Breast epithelium (tissue), 4 donors: ENCODE measurements at places on chromosomes 5 and 9. TPM values are rescaled to one million over a fixed set of nuclear protein-coding genes. Genes with fewer than 3 reads are reported as not detected.

DNA sequence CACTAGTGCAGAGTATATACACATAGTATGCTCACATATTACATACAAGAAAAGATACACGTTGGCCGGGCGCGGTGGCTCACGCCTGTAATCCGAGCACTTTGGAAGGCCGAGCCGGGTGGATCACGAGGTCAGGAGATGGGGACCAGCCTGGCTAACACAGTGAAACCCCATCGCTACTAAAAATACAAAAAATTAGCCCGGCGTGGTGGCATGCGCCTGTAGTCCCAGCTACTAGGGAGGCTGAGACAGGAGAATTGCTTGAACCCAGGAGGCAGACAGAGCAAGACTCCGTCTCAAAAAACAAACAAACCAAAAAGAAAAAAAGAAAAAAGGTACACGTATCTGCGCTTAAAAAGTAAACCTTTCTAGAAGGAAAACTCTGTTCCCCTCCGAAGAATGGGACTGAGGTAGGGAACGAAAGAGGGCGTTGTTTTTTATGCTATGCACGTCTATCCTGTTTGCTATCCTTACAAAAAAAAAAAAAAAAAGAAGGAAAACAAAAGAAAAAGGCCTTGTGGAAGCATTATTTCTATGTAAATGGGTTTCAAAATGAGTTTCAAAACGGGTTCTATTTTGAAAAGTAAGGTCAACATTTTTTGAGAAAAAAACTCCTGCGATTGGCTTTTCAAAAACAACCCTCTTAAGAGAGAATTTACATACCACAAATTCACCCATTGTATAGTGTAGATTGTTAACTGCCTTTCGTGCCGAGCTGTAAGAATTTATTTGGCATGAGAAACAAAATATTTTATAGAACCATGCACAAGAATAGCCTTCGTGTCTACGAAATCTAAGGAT lies 1.2 kb downstream of the AK3 start:
- no peaks in the 10 kb centered on the region for H3K36me3 ChIP-seq
- no peaks in the 10 kb centered on the region for H3K27me3 ChIP-seq
- peak overlapping the region; percentile 76 for H3K4me3 ChIP-seq

DNA sequence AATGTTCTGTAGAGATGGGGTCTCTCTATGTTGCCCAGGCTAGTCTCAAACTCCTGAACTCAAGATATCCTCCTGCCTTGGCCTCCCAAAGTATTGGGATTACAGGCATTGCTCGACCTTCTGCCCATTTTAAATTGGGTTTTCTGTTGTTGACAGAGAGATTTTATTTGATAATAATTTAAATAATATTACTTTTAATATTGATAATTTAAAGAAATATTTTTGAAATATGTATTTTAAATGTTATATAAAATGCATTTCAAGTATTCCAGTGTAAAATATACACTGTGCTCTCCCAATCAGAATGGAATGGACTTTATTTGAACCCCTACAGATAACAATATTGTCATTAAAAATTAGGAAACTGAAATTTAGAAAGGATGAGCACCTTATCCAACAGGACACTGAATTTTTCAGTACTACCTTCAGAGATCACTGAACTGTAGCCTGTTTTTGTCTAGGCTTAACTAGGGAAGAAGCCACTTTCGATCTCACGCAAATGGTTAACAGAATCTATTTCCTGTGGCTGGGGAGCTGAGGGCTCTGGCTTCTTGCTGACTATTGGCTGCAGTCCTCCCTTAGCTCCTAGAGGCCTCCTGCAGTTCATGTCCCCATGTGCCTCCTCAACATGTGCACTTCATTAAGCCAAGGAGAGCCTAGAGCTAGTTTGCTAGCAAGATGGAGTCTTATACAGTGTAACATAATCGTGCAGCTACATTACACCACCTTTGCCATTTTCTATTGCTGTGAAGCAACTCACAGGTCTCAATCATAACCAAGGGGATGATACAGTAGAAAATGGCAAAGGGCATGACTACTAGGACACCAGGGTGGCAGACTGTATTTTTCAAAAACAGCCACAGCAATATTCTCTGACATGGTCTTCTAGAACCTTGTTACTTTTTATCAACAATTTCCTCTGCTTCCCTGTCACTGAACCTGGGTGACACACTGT lies 150.0 kb downstream of the CDC42SE2 start:
- no peaks in the 10 kb centered on the region for H3K4me1 ChIP-seq
- no peak for DNase-seq
- H3K27ac ChIP-seq = no peak overlapping the region
- H3K36me3 ChIP-seq = no peaks in the 10 kb centered on the region

GRCh38 chr5:45521067-45521466 lies 175.1 kb downstream of the HCN1 start:
- H3K36me3 ChIP-seq = no peaks in the 10 kb centered on the region
- H3K27ac ChIP-seq = no peak overlapping the region
- no peak for DNase-seq
- no peak overlapping the region for H3K4me3 ChIP-seq
- no peaks in the 10 kb centered on the region for H3K4me1 ChIP-seq

GRCh38 chr5:59348189-59348588 lies 545.3 kb downstream of the PDE4D start:
- no peaks in the 10 kb centered on the region for H3K4me1 ChIP-seq
- DNase-seq = no peak
- no peak overlapping the region for H3K27ac ChIP-seq
- H3K4me3 ChIP-seq = no peak overlapping the region
- no peaks in the 10 kb centered on the region for H3K27me3 ChIP-seq
- no peaks in the 10 kb centered on the region for H3K36me3 ChIP-seq

- peaks cover 7% of the 10 kb centered on the region for H3K27me3 ChIP-seq
- DNase-seq = no peak
- no peaks in the 10 kb centered on the region for H3K36me3 ChIP-seq
Observed at GRCh38 chr5:174384509-174384947, 339.0 kb downstream of the NSG2 start.

DNA sequence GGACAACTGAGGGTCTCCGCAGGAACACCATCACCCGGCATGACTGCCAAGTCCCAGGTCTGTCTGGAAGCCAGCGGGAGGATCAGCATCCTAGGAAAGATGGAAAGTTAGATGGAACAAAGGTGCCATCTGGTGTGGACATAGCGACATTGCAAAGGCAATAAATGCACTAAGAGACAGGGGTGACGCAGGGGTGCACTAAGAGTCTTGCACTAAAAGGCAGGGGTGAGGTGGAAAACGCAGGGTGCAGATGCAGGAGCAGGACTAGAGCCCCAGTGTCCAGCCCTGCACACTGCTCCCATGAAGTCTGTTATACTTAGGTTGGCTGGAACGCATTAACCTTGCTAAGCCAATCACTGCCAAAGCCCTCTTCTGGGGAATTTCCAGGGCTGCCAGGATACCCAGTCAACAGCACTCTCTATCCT lies 15.5 kb downstream of the ATOX1 start:
- H3K27ac ChIP-seq = no peak overlapping the region
- H3K27me3 ChIP-seq = no peaks in the 10 kb centered on the region
- no peaks in the 10 kb centered on the region for H3K4me1 ChIP-seq
- H3K4me3 ChIP-seq = no peak overlapping the region
- no peaks in the 10 kb centered on the region for H3K36me3 ChIP-seq
- no peak for DNase-seq

DNA sequence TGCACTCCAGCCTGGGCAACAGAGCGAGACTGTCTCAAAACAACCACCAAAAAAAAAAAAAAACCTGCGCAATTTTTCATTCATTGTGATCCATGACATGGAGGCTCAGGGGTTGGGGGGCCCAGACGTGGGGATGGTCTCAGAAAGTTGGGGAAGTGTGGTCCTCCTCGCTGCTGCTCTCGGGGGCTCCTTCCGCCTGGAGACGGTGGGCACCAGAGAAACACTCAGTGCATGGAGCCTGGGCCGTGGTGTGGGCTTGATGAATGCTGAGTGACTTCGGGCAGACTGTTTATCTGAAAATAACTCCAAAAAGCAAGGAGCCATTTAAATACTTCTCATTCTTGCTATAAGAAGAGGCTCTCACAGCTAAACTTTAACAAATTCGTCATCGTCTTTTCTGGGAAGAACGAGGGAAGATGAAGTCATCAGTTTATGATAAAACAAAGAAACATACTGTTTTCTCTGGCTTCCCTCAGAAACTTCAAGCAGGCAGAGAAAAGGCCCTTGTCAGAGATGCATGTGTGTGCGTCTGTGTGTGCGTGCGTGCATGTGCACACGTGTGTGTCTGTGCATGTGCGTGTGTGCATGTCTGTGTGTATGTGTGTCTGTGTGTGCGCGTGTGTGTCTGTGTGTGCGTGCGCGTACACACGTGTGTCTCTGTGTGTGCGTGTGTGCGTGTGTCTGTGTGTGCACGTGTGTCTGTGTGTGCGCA lies 35.0 kb downstream of the RASGEF1C start:
- no peaks in the 10 kb centered on the region for H3K36me3 ChIP-seq
- H3K4me1 ChIP-seq = no peaks in the 10 kb centered on the region
- no peaks in the 10 kb centered on the region for H3K27me3 ChIP-seq
- DNase-seq = peak; percentile 9
- no peak overlapping the region for H3K4me3 ChIP-seq
- H3K27ac ChIP-seq = no peak overlapping the region

DNA sequence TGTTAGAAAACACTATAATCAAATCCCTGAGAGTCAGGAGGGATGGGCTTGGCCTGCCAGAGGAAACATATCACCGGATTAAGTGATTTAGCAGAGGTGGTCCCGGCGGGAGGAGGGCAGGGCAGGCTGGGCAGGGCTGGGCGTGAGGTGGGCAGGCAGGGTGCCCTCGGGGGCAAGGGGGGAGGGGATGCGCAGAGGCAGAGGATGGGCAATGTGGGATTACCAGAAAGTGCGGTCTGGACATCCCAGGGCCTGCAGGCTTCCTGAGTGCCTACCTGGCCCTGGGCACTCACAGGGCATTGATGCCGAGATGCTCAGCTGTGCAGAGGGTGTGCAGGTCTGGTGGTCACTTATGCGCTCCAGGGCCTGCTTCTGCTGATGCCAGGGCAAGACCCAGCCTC lies 115.2 kb downstream of the ADAMTS2 start:
- DNase-seq = no peak
- no peaks in the 10 kb centered on the region for H3K36me3 ChIP-seq
- H3K27ac ChIP-seq = no peak overlapping the region
- no peaks in the 10 kb centered on the region for H3K27me3 ChIP-seq
- H3K4me1 ChIP-seq = no peaks in the 10 kb centered on the region
- H3K4me3 ChIP-seq = no peak overlapping the region

GRCh38 chr9:17204611-17205152 lies 69.8 kb downstream of the CNTLN start:
- no peaks in the 10 kb centered on the region for H3K27me3 ChIP-seq
- no peak overlapping the region for H3K27ac ChIP-seq
- DNase-seq = no peak
- no peaks in the 10 kb centered on the region for H3K36me3 ChIP-seq

GRCh38 chr5:176952531-176953193 lies 53.5 kb upstream of the HK3 start:
- no peaks in the 10 kb centered on the region for H3K27me3 ChIP-seq
- no peak overlapping the region for H3K27ac ChIP-seq
- H3K4me1 ChIP-seq = no peaks in the 10 kb centered on the region
- DNase-seq = no peak
- no peak overlapping the region for H3K4me3 ChIP-seq

- H3K4me3 ChIP-seq = no peak overlapping the region
- no peaks in the 10 kb centered on the region for H3K36me3 ChIP-seq
- no peaks in the 10 kb centered on the region for H3K27me3 ChIP-seq
- DNase-seq = no peak
- H3K4me1 ChIP-seq = no peaks in the 10 kb centered on the region
- H3K27ac ChIP-seq = no peak overlapping the region
Observed at GRCh38 chr5:87899721-87900131, 368.9 kb downstream of the TMEM161B start.

GRCh38 chr5:158884827-158885518 lies 214.7 kb downstream of the EBF1 start:
- no peak for DNase-seq
- H3K4me1 ChIP-seq = no peaks in the 10 kb centered on the region
- H3K27me3 ChIP-seq = no peaks in the 10 kb centered on the region

GRCh38 chr5:118963169-118963568 lies 25.2 kb downstream of the DTWD2 start:
- DNase-seq = no peak
- no peaks in the 10 kb centered on the region for H3K36me3 ChIP-seq

DNA sequence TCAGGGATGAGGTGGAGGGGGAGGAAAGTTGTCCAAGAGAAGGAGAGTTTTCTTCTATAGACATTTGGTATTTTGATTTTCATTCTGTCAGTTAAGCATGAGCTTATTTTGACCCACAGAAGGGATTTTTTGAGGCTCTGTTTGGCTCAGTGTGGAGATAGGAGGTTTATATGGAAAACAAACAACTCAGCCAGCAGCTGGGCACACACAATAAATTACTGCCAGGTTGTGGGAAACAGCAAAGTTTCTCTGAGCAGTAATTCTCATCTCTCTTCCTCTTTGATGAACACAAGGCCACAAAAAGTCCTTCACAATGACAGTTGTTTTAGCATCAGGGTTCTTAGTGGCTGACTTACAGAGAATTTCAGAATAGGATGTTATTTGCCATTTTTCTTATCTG lies 486.1 kb downstream of the KDM4C start:
- DNase-seq = no peak
- H3K27me3 ChIP-seq = no peaks in the 10 kb centered on the region
- no peak overlapping the region for H3K4me3 ChIP-seq
- H3K36me3 ChIP-seq = no peaks in the 10 kb centered on the region
- H3K4me1 ChIP-seq = no peaks in the 10 kb centered on the region
- no peak overlapping the region for H3K27ac ChIP-seq

DNA sequence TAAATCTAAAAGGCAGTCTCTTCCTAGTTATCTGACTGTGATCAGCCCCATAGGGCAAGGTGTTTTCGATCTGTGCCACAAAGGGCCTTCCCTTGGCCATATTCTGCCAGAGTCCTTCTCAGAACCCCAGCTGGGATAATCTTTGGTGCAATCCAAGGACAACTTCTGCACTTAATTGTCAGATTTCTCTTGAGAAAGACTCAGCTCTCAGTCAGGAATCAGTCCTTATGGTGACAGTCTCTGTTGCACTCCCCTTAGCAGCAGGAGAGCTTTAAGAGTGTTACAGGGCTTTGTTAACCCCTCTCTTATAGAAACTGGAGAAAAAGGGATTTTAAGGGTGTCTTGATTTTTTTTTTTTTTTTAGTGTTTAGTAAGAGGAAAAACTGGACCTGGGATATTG lies 15.4 kb upstream of the RFX3 start:
- no peaks in the 10 kb centered on the region for H3K27me3 ChIP-seq
- H3K4me3 ChIP-seq = no peak overlapping the region
- H3K4me1 ChIP-seq = no peaks in the 10 kb centered on the region
- no peaks in the 10 kb centered on the region for H3K36me3 ChIP-seq

- H3K27ac ChIP-seq = no peak overlapping the region
- no peaks in the 10 kb centered on the region for H3K4me1 ChIP-seq
- no peak for DNase-seq
- H3K36me3 ChIP-seq = no peaks in the 10 kb centered on the region
Observed at GRCh38 chr5:30880514-30880913, 313.0 kb upstream of the CDH6 start.

GRCh38 chr9:970151-970996 lies 6.1 kb upstream of the DMRT3 start:
- H3K4me3 ChIP-seq = peak overlapping the region; percentile 3
- H3K4me1 ChIP-seq = no peaks in the 10 kb centered on the region
- H3K27ac ChIP-seq = no peak overlapping the region

Gene PCDHA13
- 1.3 TPM for total RNA-seq

Gene MOCS2
- total RNA-seq = 56.2 TPM

Gene CER1
- total RNA-seq = not detected

Gene COL5A1
- 17.0 TPM for total RNA-seq

Gene PCDHB16
- total RNA-seq = 6.3 TPM

Gene PCDHB3
- 3.4 TPM for total RNA-seq

Gene ZDHHC11
- total RNA-seq = 3.0 TPM

Gene SAPCD2
- total RNA-seq = 2.8 TPM

Gene TIMD4
- 2.4 TPM for total RNA-seq

Gene CD72
- 6.4 TPM for total RNA-seq

Gene SLC34A1
- total RNA-seq = not detected
